ENCODE measurements at places on chromosomes 5 and 9. TPM values are rescaled to one million over a fixed set of nuclear protein-coding genes. Genes with fewer than 3 reads are reported as not detected.

DNA sequence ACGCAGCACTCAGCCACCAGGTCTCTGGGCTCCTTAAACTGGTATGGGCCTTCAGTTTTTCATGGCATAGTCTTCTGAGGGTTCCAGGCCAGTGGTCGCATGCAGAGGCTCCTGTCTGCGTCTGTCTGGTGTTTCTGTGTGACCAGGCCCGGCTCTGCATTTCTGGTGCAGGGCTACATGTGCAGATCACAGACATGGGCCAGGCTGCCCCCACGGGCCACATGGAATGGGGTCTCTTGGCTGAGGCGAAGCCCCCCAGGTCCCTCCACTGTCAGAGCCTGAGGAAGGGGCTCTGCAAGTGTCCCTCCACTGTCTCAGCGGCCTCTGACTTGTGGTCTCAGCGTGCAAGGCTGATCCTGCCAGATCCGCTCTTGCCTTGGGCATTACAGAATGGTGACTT lies 15.6 kb upstream of the CARD19 start:
- no peak for DNase-seq
- H3K36me3 ChIP-seq, result peaks cover 2% of the 10 kb centered on the region

DNA sequence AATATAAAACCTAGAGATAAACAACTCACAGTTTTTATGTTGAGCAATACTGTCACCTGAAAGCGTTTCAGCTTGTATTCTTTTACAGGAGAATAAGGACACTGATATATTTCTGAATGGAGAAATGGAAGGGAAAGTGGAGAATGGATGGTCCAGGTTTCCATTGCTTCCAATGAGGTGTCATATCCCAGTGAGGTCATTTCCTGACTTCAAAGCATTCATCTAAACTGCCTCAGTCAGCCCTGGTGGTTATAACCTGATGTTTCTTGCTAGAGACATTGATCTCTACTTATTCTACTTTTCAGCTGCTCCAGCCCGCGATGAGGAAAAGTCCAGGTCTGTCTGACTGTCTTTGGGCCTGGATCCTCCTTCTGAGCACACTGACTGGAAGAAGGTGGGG lies 2.6 kb downstream of the GABRA1 start:
- DNase-seq, result no peak
- no peaks in the 10 kb centered on the region for H3K36me3 ChIP-seq
- no peak overlapping the region for H3K4me3 ChIP-seq
- no peaks in the 10 kb centered on the region for H3K4me1 ChIP-seq

GRCh38 chr5:132526290-132526973 lies 16.9 kb downstream of the IL5 start:
- peak; percentile 83 for DNase-seq
- H3K27me3 ChIP-seq, result peaks cover 23% of the 10 kb centered on the region
- H3K36me3 ChIP-seq, result no peaks in the 10 kb centered on the region
- H3K27ac ChIP-seq, result no peak overlapping the region
- no peaks in the 10 kb centered on the region for H3K4me1 ChIP-seq

DNA sequence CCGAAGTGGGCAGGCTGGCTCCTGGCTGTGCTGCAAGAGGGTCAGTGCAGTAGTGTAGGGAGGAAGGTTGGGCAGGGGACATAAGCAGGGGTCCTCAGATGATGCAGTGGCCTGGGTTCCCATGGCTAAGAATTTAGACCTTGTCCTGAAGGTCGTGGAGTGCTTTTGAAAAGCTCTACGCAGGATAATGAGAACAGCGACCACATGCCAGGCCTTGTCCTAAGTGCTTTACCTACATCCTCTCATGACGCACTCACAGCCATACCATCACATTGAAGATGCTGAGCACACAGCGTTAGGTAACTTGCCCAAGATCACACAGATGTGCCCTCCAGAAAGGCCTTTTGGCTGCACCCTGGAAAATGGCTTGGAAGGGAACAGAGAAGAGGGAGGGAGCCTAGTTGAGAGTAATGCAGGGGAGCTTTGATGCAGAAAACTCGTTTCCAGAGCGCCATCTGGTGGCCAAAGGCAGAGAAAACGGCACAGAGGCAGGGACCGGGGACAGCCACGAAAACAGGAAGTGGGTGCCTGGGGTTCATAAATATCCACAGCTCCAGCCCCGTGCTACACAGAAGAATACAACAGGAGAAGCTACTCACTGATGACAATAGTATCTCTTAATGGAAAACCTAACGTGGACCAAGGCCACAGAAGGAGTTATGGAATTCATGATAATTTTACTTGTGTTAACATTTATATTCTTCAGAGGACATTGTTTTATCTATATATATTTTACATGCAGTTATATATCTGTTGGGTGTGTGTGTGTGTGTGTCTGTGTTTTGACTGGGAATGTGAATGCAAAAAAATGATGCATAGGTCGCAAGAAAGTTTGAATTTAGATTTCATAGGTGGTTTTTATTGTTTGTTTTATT lies 2.7 kb upstream of the PCDH12 start:
- peak; percentile 96 for DNase-seq
- H3K4me3 ChIP-seq, result no peak overlapping the region
- H3K36me3 ChIP-seq, result no peaks in the 10 kb centered on the region
- H3K27me3 ChIP-seq, result no peaks in the 10 kb centered on the region
- H3K4me1 ChIP-seq, result peaks cover 19% of the 10 kb centered on the region

DNA sequence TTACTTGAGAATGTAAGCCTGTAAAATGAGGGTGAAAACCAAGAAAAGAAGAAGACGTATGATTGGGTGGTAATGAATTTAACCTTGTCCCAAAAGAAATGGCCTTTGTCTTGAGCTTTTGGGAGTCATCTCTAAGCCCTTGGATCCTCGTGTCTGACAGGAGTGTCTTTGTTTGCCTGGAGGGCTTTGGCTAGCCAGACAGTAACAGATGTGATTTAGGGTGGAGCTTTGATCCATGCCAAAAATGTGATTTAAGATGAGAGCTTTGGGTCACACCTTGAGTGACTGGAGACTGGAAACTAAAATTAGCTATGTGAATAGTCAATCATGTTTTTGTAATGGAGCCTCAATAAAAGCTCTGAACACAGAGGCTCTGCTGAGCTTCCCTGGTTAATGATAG lies 25.9 kb upstream of the ZFAND5 start:
- peak; percentile 20 for DNase-seq
- no peak overlapping the region for H3K27ac ChIP-seq
- H3K4me1 ChIP-seq, result no peaks in the 10 kb centered on the region
- no peaks in the 10 kb centered on the region for H3K27me3 ChIP-seq
- no peak overlapping the region for H3K4me3 ChIP-seq

PSAT1 gene
- total RNA-seq, result 263 TPM

CAVIN4 gene
- total RNA-seq, result 0.49 TPM

DNA sequence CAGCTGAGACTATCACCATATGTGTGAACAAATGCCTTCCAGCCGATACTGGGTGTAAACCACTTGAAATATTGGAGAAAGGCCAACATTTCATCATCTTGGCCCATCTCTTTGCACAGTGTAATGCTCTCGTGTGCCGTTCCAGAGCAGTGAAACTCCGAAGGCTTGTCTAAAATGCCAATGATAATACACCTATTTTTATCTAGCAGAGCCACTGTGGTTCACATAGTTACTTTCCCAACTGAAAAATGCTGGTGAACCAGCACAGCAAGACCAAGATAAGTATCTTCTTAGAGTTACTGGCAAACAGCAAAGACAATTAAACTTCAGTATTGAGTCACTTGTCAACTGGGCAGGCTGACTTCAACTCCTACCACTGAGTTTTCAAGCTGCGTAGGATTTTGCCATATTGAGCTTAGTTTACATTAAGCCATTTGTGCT lies 379.9 kb upstream of the ACTBL2 start:
- H3K36me3 ChIP-seq, result no peaks in the 10 kb centered on the region
- DNase-seq, result peak; percentile 85
- H3K4me3 ChIP-seq, result no peak overlapping the region
- H3K27me3 ChIP-seq, result no peaks in the 10 kb centered on the region

SPACA9 gene
- total RNA-seq, result 4.4 TPM

DNA sequence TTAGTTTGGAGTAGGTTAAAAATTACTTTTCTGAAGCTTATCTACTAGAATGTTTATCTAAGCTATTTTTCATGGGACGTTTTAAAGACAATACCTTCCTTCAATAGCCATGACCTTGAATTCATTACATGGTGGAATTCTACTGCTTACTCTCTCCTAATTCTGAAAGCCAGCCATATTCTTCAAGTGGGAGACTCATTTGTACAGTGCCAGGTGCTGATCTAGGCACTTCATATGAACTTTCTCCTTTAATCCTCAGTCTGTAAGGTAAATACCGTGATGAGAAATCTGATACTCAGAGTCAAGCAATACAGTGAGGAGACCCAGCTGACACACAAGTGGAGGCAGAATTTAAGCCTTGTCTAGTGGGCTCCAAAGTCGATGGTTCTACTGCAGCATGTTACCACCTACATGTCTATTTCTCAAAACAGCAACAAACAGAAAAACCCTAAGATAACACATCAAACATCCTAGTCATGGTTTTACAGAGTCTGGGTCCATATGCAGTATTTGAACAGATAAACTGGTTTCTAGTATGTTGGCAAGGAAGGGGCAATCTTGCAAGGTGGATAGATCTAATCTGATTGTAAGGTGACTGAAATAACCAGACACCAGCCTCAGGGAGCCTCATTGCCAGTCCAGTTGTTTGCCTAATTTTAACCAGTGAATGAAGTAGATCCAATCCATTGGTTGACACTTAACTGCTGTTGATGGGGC lies 243.7 kb downstream of the PIK3R1 start:
- no peak overlapping the region for H3K4me3 ChIP-seq
- DNase-seq, result no peak
- H3K4me1 ChIP-seq, result peaks cover 15% of the 10 kb centered on the region

- no peaks in the 10 kb centered on the region for H3K27me3 ChIP-seq
- no peaks in the 10 kb centered on the region for H3K4me1 ChIP-seq
- no peak for DNase-seq
Observed at GRCh38 chr9:5004481-5004880, 19.4 kb downstream of the JAK2 start.

- H3K4me3 ChIP-seq, result no peak overlapping the region
- DNase-seq, result no peak
- H3K36me3 ChIP-seq, result peaks cover 13% of the 10 kb centered on the region
- H3K4me1 ChIP-seq, result peaks cover 4% of the 10 kb centered on the region
- H3K27ac ChIP-seq, result no peak overlapping the region
Observed at GRCh38 chr9:87620731-87621322, 105.1 kb upstream of the CTSL start.

DNA sequence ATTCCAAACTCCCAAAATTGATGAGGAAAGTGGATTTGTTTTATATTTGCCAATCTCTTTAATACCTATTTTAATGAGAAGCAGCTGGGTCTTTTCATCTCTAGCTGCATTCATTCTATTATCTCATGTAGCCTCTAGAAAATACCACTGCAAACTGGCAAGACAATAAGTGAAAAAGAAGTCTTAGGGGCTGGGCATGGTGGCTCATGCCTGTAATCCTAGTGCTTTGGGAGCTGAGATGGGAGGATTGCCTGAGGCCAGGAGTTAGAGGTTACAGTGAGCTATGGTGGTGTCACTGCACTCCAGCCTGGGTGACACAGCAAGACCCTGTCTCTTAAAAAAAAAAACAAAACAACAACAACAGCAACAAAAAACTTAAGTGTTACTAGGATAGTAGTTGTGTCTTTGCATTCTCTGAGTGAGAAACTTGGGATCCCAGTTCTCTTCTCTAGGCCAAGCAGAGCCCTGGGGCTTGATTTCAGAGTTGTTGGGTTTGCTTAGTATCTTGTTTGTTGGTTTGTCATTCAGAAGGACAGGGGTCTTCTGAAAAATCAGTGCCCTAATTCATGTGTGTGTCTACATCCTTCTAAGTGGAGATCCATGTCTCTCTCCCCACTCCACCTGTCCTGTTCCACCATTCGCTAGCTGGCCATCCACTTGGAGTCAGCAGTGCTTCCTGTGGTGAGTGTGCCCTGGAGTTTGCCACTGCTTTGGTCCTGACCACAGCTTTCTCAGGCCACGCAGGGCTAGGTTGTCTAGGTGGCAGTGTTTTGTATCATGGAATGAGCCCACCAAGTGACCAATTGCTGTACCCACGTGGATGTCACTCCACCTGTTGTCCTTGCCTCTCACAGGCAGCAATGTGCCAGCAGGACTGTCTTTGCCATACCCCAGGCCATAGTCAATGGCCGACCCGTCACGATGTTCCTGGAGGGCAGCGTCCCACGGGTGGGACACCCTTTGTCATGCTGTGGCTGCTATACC lies 19.5 kb downstream of the MARCHF6 start:
- peaks cover 37% of the 10 kb centered on the region for H3K4me1 ChIP-seq
- H3K4me3 ChIP-seq, result no peak overlapping the region
- H3K27ac ChIP-seq, result no peak overlapping the region
- no peak for DNase-seq

DNA sequence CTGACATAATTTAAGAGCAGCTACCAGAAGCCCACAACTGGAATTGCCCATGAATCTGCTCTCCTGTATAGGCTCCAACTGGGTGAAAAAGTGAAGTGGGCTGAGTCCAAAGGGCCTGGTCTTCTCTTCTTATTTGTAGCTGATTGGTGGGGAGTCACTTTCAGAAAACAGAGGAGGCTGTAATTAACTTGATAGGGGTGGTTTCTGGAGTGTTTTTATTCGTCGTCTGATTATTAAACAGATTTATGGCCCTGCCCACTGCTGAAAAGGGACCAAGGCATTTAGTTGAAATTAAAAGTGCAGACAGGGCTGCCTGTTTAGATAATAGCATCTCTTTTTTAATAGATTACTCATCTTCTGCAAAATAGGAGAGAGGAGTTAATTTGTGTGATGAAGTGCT lies 81.0 kb upstream of the SAP30L start:
- no peak for DNase-seq
- H3K36me3 ChIP-seq, result peaks cover 3% of the 10 kb centered on the region
- peaks cover 41% of the 10 kb centered on the region for H3K4me1 ChIP-seq
- H3K27ac ChIP-seq, result no peak overlapping the region
- no peaks in the 10 kb centered on the region for H3K27me3 ChIP-seq

- no peak for DNase-seq
- no peak overlapping the region for H3K27ac ChIP-seq
- H3K36me3 ChIP-seq, result peaks cover 5% of the 10 kb centered on the region
- H3K4me1 ChIP-seq, result peaks cover 15% of the 10 kb centered on the region
- no peak overlapping the region for H3K4me3 ChIP-seq
Observed at GRCh38 chr9:94881023-94881422, 154.5 kb downstream of the AOPEP start.

- H3K36me3 ChIP-seq, result no peaks in the 10 kb centered on the region
- no peaks in the 10 kb centered on the region for H3K4me1 ChIP-seq
- H3K27ac ChIP-seq, result no peak overlapping the region
- H3K27me3 ChIP-seq, result peaks cover 4% of the 10 kb centered on the region
Observed at GRCh38 chr9:94563548-94563947, 8.7 kb downstream of the PCAT7 start.

QRFP gene
- not detected for total RNA-seq

TRPM6 gene
- total RNA-seq, result not detected

SLC31A2 gene
- 16.1 TPM for total RNA-seq

GRCh38 chr9:75451505-75451904 lies 363.2 kb downstream of the OSTF1 start:
- no peaks in the 10 kb centered on the region for H3K36me3 ChIP-seq
- peak; percentile 62 for DNase-seq
- no peaks in the 10 kb centered on the region for H3K27me3 ChIP-seq
- no peaks in the 10 kb centered on the region for H3K4me1 ChIP-seq
- no peak overlapping the region for H3K27ac ChIP-seq

Measured in MCF 10A (cell line).